ENCODE measurements at places on chromosomes 4 and X.

DNA sequence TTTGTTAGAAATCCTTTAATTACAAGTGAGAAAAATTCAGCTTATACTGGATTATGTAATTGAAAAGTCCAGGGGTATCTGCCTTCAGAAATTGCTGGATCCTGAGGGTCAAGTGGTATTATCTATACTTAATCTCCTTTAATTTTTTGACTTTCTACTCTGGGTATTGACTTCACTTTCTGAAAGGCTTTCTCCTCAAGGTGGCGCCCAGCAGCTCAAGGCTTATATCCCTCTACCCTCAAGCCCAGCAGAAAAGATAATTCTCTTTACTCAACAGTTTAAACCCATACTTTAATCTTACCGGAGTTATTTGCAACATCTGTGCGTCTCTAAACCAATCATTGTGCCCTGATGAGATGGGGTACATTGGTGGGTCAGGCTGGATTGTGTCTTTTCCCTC is 129.5 kb downstream of the LARP7 start:
- no peak for DNase-seq

GRCh38 chr4:91936311-91936710 is 367.5 kb upstream of the GRID2 start:
- DNase-seq = no peak

DNA sequence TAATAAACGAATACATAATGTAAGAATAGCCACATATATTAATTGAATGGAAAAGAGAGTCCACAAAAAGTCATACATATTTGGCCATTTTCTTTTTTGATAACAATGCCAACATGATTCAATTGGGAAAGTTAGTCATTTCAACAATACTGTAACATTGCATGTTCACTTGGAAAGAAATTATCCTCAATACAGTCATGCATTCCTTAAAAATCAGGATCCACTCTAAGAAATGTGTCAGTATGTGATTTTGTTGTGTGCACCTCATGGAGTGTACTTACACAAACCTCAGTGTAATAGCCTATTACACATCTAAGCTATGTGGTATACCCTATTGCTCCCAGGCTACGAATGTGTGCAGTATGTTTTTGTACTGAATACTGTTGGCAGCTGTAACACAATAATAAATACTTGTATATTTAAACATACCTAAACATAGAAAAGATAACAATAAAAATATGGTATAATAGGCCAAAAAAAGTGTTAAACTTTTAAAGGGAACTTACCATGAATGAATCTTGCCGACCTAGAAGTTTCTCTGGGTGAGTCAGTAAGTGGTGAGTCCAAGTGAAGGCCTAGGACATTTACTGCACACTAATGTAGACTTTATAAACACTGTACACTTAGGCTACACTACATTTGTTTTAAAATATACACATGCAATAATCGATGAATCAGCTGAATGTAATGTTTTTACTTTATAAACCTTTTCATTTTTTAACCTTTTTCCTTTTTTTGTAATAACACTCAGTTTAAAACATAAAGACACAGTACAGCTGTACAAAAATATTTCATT is 806.8 kb downstream of the PCDH18 start:
- no peak for DNase-seq

- DNase-seq = no peak
These were observed 358.7 kb upstream of the NR3C2 start for GRCh38 chr4:148800940-148801339.

GRCh38 chr4:145720656-145721055 is 40.7 kb downstream of the C4orf51 start:
- DNase-seq = no peak

DNA sequence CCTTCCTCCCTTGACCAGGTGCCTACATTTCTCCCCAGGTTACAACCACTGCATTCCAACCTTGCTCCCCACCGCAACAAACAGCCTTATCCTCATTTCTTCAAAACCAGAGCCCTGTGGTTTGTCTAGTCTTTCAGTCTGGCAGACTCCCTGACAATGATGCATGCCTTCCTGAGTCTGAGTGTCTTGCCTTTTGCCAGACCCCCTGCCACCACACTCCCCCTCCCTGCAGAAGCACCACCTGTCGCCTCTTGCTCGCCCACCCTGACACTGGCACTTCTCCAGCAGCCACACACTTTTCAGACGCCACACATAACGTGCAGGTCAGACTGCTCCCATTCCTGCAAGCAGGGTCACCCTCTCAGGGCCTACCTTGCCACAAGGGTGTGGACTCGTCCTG is 349.2 kb upstream of the NOCT start:
- no peak for DNase-seq

GRCh38 chrX:1914606-1915365 is 299.9 kb downstream of the ASMT start:
- DNase-seq = no peak

DNA sequence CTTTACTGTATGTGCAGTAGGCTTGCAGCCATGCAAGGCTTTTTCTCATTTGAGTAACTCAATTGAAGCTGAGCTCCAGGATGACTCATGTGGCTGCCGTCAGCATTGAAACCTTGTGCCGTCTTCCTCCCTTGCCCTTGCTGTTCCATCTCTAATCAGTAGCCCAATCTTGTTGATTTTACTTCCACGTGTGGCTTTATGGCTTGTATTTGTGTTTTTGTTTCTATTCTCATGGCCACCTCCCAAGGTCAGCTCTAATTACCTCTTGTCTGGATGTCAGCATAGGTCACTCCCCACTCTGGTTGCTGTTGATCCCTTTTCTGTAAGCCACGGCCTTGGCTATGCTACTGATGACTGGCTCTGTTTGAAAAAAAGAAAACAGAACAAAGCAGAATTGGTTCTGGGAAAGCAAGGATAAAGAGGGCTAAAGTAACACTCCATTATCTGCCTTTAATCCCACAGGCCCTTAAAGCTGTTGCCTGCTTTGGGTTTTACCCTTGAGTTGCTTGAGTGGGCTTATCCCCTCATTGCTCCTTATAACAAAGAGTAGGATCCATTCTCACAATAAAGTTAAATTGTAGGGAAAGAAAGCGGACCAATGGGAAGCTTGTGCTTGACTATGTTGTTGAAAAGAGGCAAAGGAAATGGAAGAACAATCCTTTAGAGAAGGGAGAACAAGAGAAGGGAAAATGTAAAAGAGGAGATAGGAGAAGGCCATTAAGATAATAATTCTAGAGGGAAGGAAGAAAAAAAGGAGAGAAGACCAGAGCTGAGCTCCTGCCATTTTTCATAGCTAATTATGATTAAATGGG is 173.9 kb upstream of the PGRMC2 start:
- DNase-seq = no peak
